ENCODE measurements at places on chromosomes 3 and 15.

DNA sequence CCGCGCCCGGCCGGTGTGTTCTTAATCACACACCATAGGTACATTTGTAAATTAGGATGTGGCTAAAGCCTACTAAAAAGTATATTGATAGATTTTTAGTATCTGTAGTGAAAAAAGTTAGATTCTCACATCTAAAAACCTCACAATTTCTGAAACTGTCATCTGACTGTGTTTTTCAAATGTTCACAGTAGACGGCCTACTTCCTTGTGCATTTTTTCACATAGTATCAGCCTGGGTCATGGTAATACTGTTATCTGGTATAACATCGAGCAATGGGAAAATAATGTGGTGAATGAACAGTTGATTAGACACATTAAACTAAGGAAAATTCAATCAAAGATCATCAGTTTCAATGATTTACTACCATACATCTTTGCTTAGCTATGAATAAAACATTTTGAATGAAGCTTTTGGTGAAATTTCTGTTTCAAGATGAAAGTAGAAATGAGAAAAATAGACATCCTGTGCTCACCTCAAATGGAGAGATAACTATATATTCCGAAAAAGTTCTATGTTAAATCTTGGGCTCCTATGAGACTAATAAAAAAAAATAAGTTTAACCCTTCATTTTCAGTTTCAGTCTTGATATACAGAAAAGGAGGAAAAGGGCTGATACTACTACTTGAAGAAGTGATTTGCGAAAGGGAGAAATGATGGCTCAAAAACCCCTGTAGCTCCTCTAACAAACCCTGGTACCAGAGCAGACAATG, 262.7 kb downstream of the ZBTB20 start:
- DNase-seq: no peak

- no peak for DNase-seq
Observed at GRCh38 chr15:42100021-42100800, 5.8 kb upstream of the PLA2G4D start.

DNA sequence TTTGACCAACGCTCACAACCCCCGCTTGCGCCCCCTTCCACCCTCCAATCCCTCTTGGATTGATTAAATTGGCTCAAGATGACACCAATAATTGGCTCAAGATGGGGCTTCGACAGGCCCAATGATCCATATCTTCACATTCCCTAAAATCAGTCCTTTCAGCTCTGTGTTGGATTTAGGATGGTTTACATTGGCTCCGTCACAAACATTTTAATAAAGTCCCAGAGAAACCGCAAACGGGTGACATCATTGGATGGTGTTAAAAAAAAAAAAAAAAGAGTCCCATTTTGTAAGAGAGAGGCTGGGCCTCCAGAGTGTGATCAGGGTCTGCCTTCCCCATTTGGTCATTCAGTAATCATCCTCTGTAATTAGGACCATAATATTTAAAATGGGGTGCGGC, 113.4 kb upstream of the MRPS22 start:
- DNase-seq: no peak

DNA sequence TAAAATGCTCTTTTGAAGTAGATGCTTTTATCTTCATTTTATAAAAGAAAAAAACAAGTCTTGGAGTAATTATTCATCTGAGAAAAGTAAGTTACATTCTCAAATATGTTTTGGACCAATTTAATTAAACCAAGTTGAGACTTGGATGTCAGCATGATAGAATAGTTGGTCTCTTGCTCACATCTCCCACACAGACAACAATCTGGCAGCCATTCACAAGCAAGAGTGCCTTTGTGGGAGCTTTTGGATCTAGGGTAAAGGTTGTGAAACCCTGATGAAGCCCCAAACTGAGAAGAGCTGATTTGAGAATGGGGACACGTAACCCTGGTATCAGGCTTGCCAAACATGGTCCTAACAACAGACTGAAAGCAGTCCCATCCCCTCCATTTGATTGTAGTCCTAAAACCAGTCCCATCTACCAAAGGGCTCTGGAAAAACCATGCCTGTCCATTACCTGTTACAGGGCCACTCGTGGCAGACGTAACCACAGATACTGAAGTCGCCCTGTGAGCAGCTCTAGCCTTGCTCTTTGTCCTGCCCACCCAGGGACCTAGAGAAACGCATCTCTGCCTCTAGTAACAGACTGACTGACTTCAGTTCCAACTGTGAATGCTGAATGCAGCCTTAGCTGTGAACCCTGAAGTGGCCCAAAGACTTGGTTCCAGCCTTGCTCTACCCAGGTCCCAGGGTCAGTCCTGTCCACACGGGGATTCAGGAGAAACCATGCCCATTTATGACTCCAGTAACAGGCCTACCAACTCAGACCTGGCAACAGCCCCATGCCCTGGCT, 145.5 kb upstream of the SYNPR start:
- no peak for DNase-seq

DNA sequence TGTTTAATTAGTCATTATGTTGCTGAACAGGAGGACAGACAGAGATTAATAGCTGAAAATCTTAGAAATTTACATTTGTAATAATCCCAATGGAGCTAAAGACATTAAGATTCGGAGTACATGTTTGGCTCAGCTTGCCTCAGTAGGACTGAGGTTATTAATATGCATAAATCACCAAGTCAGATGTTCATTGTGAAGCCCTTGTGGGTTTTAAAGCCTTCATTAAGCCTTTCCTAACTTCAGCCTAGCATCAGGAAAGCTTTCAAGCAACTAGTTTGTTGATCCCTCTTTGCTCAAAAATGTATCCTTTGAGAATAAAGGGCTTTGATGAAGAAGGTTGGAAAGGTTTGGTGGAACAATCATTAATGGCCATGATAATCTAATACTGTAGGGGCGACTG, 178.2 kb upstream of the CGNL1 start:
- DNase-seq: no peak

GRCh38 chr15:87142096-87142495, 1062.4 kb downstream of the AGBL1 start:
- no peak for DNase-seq

DNA sequence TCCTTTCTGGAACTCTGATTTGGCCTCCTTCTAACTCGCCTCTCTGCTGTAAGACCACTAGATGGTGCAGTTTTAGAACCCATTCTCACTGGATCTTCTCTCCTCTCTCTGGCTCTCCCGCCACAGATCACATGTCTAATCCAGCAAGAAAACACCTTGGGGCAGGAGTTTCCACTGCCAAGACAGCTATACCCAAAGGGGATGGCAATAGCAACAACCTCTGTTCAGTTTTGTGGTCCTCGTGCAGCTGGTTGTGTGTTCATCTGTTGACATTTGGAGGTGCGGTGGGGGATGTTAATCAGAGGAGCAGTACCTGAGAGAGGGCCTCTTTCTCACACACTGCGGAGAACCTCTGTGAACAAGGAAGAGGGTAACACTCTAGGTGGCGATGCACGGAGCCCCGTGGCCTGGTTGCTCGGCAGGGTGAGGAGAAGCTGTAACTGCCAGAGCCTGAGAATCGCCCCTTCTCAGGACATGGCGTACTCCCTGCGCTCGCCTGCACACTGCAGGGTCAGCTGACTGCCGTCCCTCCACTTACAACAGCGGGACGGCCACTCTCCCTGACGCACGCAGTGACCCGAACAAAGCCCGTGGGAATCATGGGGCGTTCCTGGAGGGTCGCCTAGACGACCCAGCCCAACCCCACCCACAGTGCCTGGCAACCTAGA, at the start of gene TEX55:
Gene TEX55, plus strand, starts transcription at position 666 of the 668 bp plus-strand sequence. CDS start 25 bp downstream, outside the sequence.
- DNase-seq: no peak

DNA sequence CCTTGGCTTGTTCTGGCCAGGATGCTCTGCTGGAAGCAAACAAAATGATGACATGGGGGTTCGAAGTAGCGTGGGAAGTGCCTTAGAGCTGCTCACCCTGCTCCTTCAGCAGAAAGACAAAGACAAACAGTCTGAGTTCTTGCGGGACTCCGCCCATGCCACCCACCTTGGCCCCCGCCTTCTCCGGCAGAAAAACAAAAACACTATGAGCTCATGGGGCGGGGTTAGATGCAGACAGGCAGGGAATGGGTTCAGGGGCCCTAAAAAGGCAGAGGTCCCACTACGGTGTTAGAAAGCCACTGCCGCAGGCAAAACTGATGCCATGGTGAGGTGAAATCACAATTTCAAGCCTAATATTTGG, 9.7 kb upstream of the NCKIPSD start:
- no peak for DNase-seq

DNA sequence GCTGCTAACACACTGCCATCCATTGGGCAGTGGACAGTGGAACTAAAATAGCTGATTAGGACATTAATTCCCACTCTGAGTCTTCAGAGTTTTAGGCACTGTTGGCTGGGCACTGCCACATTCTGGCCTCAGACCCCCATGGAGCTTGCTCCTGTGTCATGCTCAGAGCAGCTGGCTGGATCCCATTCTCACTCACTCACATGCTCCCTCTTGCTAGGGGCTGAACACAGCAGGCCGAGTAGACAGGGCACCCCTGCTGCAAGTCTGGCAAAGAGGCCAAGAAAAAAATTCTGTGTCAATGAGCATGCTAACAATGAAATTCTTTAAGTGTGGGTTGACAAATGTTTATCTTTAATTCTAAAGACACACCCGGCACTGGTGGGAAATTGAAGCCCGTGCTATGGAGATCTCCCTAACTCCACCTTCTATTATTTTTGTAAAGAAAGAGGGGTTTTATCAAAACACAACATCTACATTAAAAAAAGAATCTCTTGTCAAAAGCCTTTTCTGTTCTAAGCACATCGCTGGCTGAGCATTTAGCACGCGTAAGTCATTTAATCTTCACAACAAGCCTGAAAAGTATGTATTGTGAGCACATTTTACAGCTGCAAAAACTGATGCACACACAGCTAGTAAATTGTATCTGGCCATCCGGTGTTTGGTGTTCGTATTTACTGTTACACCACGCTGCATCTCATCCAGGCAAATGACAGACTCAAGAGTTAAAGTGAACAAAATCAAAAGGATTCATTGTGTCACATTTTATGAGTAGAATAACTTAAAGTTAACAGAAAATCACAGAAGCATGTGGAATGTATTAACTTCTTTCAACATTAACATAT, 362.1 kb downstream of the PLOD2 start:
- no peak for DNase-seq

DNA sequence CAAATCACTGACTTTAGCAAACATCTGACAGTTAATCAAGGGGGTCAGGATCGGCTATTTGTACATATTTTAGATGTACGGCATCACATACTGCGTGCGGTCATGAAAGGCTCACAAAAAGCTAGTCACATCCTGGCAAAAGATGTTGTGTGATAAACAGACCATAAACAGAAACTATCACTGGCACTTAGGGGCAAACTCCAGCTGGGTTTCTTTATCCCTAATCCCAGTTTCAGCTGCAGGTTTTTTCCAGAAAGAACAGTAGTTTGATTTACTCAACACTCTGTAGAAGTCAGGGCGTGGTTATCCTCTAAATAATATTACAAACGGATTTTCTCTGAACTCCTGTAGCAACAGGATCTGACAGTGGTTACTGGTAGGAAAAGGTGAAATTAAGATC, 112.4 kb upstream of the BHLHE40 start:
- DNase-seq: no peak

GRCh38 chr3:64164349-64164748, 60.9 kb downstream of the PRICKLE2 start:
- no peak for DNase-seq

GRCh38 chr15:80506286-80506893, 102.2 kb downstream of the ARNT2 start:
- no peak for DNase-seq

- DNase-seq: no peak
Observed at GRCh38 chr3:194739498-194740284, 54.0 kb downstream of the FAM43A start.

DNA sequence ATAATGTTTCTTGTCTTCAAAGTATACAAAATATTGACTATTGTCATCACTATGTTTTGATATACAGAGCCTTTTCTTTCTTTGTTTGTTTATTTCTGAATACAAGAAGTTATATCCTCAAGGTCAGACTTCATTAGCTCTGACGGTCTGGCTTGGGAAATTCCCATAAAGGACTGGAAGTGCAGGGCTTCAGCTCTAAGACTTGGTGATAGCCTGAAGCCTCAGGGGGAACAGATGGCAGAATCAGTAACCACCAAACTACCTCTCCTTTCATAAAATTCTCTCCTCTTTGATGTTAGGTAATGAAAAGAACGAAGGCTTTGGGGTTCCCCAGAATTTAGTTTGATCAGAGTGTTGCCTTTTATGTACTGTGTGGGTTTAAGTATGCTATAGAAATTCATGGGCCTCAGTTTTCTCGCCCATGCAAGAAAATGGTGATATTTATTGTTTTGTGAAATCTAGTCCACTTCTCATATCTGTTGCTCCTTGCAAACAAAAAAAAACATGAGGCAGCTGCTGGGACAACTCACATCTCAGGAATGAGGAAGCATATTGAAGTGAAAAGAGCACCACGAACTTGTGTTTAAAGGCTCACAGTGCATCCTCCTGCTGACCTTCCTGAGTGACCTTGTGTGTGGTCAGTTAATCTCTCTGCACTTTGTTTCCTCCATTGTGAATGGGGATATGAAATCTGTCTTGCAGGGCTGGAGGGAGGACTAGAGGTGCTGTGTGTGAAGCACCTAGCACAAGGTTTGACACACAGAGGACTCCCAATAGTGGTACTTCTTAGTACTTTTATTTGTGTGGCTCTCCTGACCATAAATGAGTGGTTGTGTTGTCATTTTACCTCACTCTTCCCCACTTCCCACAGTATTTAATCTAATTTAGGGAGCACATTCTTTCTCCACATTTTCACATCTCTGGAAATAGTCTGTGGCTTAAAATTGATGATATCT, 569.8 kb upstream of the IL12A start:
- no peak for DNase-seq

GRCh38 chr3:113968986-113969385, 21.2 kb downstream of the ZDHHC23 start:
- DNase-seq: no peak

- no peak for DNase-seq
Observed at GRCh38 chr15:65086680-65087111, 10.2 kb downstream of the KBTBD13 start.

GRCh38 chr3:15458212-15458780, 30.9 kb downstream of the EAF1 start:
- DNase-seq: no peak

DNA sequence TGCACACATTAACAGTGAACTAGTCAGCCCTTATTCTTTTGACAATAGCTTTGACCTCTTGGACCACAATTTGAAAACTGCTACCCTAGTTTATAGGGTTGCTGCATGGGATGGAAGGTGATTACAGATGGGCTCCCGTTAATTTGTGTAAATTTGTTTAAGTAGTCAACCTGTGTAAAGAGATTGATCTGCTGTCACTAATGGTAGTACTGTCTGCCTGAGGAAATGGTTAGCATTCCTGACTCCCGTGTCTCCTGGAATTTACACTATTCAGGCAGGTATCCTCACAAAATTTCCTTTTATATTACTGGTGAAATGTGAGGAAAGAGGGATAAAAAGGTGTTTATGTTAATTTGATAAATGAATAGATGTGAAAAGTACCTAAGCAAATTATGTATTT, 15.3 kb upstream of the EBLN2 start:
- DNase-seq: no peak

- no peak for DNase-seq
Observed at GRCh38 chr15:92616621-92617548, 38.7 kb downstream of the FAM174B start.

- no peak for DNase-seq
Observed at GRCh38 chr15:41570764-41571163, 11.8 kb downstream of the TYRO3 start.

GRCh38 chr3:187982142-187982541, 171.8 kb upstream of the LPP start:
- DNase-seq: no peak

- no peak for DNase-seq
Observed at GRCh38 chr15:82774496-82774895, 31.4 kb downstream of the FSD2 start.
